Pericardium fibroblast (primary cell): ENCODE measurements at places on chromosomes 11 and 22. TPM values are rescaled to one million over a fixed set of nuclear protein-coding genes. Genes with fewer than 3 reads are reported as not detected.

Gene CPT1A
- 8.7 and 21.7 TPM in 2 replicates for total RNA-seq

Gene NXPE2
- 0.26 TPM in 1 of 2 replicates, not detected in the other for total RNA-seq

Gene ZNF214
- total RNA-seq: 0.70 and 2.0 TPM in 2 replicates

Gene OR51I1
- not detected in 2 replicates for total RNA-seq

Gene FAM83F
- total RNA-seq: 0.12 TPM in 1 of 2 replicates, not detected in the other

Gene PRG3
- total RNA-seq: not detected in 2 replicates

Gene RFPL2
- not detected in 2 replicates for total RNA-seq

Gene GUCY1A2
- total RNA-seq: 4.7 and 7.0 TPM in 2 replicates

Gene C11orf58
- total RNA-seq: 111 and 125 TPM in 2 replicates

Gene ZBTB16
- 40.0 and 49.4 TPM in 2 replicates for total RNA-seq

Gene NEFH
- total RNA-seq: 0.85 and 1.3 TPM in 2 replicates

Gene GRM5
- under 0.01 TPM in 1 of 2 replicates, not detected in the other for total RNA-seq

Gene CDC42EP1
- 118 and 169 TPM in 2 replicates for total RNA-seq

Gene ADAMTS8
- total RNA-seq: 0.12 TPM in 1 of 2 replicates, not detected in the other

Gene RAB39A
- total RNA-seq: not detected in 2 replicates

Gene THYN1
- 27.7 and 45.9 TPM in 2 replicates for total RNA-seq

Gene NUDT22
- total RNA-seq: 33.8 and 51.9 TPM in 2 replicates

Gene HPX
- total RNA-seq: not detected in 2 replicates

Gene PIWIL4
- 0.82 and 1.4 TPM in 2 replicates for total RNA-seq

Gene BEST1
- 1.5 and 3.7 TPM in 2 replicates for total RNA-seq

Gene ARHGAP42
- total RNA-seq: 2.4 and 5.0 TPM in 2 replicates

Gene BDNF
- total RNA-seq: 0.34 and 4.1 TPM in 2 replicates

Gene C11orf52
- total RNA-seq: 2.0 TPM in 1 of 2 replicates, not detected in the other

Gene VPS37C
- total RNA-seq: 9.7 TPM in 2 replicates

Gene C22orf42
- not detected in 2 replicates for total RNA-seq

Gene PRDM10
- 3.0 and 17.7 TPM in 2 replicates for total RNA-seq

Gene ZNF280A
- not detected in 2 replicates for total RNA-seq

Gene RIC3
- not detected in 2 replicates for total RNA-seq

Gene CSKMT
- total RNA-seq: 4.9 and 11.0 TPM in 2 replicates

Gene SUSD2
- 19.1 and 30.9 TPM in 2 replicates for total RNA-seq

Gene OR52K2
- total RNA-seq: not detected in 2 replicates

Gene GGTLC2
- total RNA-seq: not detected in 2 replicates

Gene HORMAD2
- total RNA-seq: not detected in 2 replicates

Gene MMP11
- total RNA-seq: 9.6 and 12.3 TPM in 2 replicates

Gene FGF4
- total RNA-seq: not detected in 2 replicates

Gene P2RY2
- total RNA-seq: not detected in 2 replicates

Gene CYP2D6
- total RNA-seq: 2.3 TPM in 1 of 2 replicates, not detected in the other

Gene SESN3
- total RNA-seq: 28.2 and 31.7 TPM in 2 replicates

Gene SLC17A6
- total RNA-seq: not detected in 2 replicates

Gene KRTAP5-7
- total RNA-seq: not detected in 2 replicates

Gene C22orf15
- 0.77 and 1.1 TPM in 2 replicates for total RNA-seq

Gene HOATZ
- not detected in 2 replicates for total RNA-seq

Gene ENTHD1
- not detected in 2 replicates for total RNA-seq

Gene CYB5R2
- total RNA-seq: 11.3 and 14.0 TPM in 2 replicates

Gene KCNJ11
- total RNA-seq: not detected in 2 replicates

Gene OR8G5
- total RNA-seq: not detected in 2 replicates

Gene PIH1D2
- total RNA-seq: 2.0 TPM in 1 of 2 replicates, not detected in the other

Gene FGF3
- not detected in 2 replicates for total RNA-seq

Gene ACTN3
- under 0.01 and 0.26 TPM in 2 replicates for total RNA-seq

Gene TRABD
- 21.9 and 26.9 TPM in 2 replicates for total RNA-seq

Gene A4GALT
- 27.2 and 30.9 TPM in 2 replicates for total RNA-seq

Gene APOA5
- total RNA-seq: not detected in 2 replicates
